Stomach (tissue), 19 donors: ENCODE measurements at places on chromosomes 4 and X.

DNA sequence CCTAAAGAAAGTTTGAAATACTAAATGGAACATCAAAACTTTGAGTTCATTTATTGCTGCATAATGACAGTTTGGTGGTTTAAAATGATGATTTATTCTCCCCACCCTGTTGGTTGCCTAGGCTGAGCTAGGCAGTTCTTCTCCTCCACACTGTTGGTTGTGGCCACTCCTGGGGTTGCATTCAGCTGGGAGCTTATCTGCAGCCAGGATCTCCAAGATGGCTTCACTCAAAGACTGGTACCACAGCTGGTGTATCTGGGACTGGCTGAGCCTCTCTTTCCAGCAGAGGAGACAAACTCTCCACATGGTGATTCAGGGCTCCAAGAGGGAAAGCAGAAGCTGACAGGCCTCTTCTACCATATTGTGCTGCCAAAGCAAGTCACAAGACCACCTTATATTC, 33.1 kb downstream of the MSL3 start:
- no peak for DNase-seq

- no peak for DNase-seq
Measured at GRCh38 chr4:24764345-24764744, 31.0 kb upstream of the SOD3 start.

GRCh38 chrX:8049827-8050226, 121.2 kb downstream of the VCX2 start:
- no peak for DNase-seq

GRCh38 chr4:101993002-101993841, 202.7 kb downstream of the BANK1 start:
- peak; percentile 49 for DNase-seq

- DNase-seq: no peak
Measured at GRCh38 chrX:14591976-14592375, 62.6 kb downstream of the GLRA2 start.

GRCh38 chr4:6335040-6335590, 65.5 kb downstream of the WFS1 start:
- DNase-seq: no peak

- DNase-seq: no peak
Measured at GRCh38 chr4:150150629-150151062, 72.4 kb downstream of the DCLK2 start.

DNA sequence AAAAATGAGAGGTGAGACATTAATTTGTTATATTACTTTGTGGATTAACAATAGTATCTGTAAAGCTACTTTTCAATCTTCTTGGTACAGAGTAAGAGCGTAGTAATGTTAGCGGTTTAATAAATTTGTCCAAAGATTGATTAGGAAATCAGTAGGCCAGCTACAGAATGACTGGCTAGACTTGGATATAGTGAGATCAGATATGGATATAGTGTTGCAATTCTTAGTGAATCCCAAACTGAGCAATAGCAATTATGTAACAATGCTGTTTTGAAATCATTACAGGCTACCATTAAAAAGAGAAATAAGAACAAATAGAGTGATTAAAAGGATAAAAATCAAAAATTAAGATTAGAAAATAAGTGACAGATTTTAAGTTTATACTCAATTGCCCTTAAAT, 847 bp upstream of the UGT2A2 start:
- DNase-seq: no peak

DNA sequence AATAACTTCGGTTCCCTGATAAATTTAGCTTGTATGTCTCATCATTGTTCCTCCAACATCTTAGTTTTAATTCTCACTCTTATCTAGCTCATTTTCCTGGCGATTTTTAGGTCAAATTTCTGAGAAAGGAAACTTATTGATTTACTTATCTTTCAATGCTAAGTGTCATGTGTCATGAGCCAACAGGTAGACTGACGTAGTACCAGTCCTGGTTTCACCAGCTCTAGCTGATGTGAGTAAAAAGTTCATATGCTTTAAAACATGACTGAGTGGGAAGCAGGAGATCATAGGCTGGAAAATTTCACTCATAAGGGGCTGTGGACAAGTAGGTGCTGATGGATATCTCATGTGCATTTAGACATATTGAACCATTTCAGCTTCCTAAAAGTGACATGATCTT, 441.7 kb upstream of the NR3C2 start:
- no peak for DNase-seq
